SHP77 (cell line): ENCODE measurements at places on chromosomes 11 and 22.
A peak's percentile ranks its signal among the peaks of the same experiment; 100 is the strongest.

- no peak for DNase-seq
Measured at GRCh38 chr11:70694371-70694770, 296.0 kb downstream of the CTTN start.

- DNase-seq: no peak
Measured at GRCh38 chr11:39571081-39571480, 1888.4 kb downstream of the LRRC4C start.

- no peak for DNase-seq
Measured at GRCh38 chr22:44876921-44877320, 124.5 kb downstream of the ARHGAP8 start.

DNA sequence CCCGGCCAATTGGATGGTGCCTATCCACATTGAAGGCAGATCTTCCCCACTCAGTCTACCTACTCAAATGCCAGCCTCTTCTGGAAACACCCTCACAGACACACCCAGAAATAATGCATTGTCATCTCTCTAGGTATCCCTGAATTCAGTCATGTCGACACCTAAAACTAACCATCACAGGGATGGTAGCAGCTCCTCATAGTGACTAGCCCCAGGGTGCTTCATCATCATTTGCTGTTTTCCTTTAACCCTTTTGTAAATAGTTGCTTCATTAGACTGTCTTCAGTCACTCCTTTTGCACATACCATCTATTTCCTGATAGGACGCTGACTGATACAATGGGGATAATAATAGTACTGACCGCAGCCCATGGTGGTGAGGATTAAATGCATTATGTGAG is 18.8 kb upstream of the AMOTL1 start:
- DNase-seq: no peak

DNA sequence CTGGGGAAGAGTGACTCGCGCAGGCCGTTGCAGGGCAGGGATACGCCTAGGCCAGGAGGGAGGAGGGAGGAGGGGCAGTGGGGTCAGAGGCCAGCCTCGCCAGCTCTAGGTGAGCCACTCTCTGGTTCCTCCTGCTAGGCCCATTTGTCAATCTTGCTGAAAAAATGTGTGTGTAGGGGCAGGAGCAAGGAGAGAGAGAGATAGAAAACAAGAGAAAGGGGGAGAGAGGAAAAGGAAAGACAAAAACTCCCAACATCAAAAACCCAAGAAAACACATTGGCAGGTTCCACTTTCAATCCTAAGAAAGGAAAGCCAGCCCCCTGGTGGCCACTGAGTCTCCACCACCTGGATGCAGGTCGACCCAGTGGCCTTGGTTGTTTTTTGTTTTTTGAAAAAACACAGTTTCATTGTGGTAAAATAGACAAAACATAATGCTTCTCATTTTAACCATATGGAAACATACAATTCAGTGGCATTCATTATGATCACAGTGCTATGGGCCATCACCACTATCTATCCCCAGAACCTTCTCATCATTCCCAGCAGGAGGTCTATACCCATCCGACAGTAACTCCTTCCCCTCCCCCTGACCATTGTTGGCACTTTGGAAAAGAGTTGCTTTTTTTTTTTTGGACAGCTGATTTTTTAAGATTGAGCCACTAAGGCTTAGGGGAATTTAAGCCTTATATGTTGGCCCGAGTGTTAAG is 10.9 kb downstream of the OMP start:
- DNase-seq: peak; percentile 57

DNA sequence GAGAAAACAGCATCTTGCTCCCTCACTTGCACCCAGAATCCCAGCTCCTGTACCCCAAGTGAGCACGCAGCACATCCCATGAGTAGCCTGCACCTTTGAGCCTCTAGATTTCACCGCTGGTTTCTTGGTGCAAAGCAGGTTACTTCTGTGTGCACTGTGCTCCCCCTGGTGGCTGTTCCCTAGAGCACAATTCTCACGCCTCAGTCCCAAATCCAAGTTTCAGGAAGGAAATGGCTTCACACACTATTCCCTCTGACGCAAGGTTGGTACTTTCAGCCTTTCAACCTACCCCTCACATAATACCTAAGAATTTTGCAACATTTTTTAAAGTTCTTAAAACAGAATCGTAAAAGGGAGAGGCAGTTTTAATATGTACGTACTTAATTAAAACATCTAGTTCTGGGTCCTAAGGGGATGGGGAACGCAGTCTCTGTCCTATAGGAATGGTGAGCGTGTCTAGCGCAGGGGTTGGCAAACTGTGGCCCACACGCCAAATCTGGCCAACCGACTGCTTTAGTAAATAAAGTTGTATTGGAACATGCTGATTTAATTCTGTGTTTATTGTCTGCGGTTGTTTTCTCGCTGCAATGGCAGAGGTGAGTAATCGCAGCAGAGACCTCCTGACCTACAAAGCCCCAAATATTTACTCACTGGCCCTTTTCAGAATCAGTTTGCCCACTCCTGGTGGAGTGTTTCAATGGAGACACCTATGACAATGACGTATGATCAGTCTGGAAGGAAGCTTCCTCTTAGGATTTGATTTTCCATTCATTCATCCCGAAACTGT is 27.5 kb downstream of the DHCR7 start:
- DNase-seq: peak; percentile 82

DNA sequence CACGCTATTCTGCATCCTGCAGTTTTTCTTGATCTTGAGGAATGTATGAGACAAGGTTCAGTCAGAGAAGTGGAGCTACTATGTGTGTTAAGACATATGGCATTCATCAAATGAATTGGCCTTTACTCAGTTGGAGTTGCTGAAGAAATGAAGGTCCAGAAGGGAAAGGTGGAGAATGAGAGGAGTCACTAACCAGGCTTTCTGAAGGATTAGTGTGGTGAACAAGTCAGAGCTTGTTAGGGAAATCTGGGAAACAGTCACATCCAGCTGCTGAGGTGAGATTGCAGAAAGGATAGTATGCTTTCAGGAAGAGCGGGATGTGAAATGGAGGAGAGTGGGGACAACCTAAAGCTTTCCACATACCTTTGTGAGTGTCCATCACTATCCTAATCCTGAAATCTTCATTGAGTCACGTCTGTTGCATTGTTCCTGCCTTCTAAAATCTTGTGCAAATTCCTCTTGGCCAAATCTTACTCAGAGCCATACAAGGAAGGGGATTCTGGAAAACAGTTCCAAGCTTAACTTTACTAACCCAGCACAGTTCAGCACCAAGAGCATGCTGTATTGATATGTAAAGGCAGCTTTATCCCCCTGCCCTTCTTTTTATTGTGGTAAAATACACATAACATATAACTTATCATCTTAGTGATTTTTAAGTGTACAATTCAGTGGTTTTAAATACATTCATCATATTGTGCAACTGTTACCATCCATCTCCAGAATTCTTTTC is 11.4 kb upstream of the PITPNB start:
- no peak for DNase-seq

GRCh38 chr11:130088217-130088616 is 18.5 kb downstream of the APLP2 start:
- DNase-seq: no peak

GRCh38 chr22:45872659-45873263 is 104.2 kb downstream of the WNT7B start:
- DNase-seq: no peak

GRCh38 chr11:76047231-76047630 is 159.1 kb downstream of the WNT11 start:
- DNase-seq: no peak

DNA sequence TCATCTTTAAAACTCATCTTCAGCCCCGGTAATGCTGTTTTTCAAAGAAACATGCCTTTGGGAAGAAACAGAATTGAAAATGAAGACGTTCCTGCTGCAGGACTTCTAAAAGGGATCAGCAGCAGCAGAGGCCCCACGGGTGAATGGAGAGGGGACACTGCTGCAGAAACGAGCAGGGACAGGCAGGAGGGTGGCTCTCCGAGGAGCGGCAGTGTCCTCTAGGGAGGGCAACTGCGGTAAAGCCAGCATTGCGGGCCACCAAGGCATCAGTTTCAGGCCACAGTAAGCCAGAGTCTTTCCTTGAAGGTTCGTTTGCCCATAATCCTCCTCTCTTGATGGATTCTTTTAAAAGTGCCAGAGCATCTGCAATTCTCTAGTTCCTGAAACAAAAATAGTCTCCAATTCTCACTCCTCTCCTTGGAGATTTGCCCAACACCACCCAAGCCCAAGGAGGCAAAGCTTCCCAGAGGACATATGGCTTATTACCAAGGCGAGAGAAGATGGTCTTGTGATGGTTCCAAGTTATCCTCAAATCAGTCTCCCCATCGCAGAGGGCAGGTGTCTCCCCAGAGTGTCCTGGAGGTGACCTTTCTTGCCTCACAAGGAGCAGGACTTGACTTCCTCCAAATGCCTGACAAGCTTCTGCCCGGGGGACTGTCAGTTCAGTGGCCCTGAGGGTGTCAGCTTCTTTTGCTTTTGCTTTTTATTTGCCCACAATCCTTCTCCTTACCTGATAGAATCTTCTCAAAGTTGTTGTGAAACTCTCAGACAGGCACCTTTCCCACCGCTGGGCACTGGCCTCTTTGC is 341.1 kb upstream of the B3GAT1 start:
- DNase-seq: no peak

- DNase-seq: no peak
Measured at GRCh38 chr11:75591966-75592365, 29.9 kb downstream of the SERPINH1 start.

DNA sequence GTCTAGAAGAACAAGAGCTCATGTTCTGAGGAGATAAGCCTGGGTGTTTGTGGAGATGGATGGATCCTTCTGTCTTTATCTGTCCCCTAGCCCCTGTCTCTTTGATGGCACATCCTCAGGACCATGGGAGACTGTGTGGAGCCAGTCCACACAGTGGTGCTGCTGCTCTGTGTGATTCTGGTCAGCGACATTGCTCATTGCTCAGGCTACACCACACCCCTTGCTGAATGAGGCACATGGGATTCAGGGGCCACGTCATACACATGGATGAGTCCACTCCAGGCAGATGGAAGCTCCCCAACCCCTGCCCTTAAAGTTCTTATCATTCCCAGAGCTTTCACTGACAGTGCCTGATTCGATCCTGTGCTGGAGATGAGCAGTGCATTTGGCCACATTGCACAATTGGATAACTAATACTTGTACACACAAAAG is 222.2 kb downstream of the NAV2 start:
- no peak for DNase-seq

GRCh38 chr11:34632105-34632791 is 11.4 kb downstream of the EHF start:
- no peak for DNase-seq

DNA sequence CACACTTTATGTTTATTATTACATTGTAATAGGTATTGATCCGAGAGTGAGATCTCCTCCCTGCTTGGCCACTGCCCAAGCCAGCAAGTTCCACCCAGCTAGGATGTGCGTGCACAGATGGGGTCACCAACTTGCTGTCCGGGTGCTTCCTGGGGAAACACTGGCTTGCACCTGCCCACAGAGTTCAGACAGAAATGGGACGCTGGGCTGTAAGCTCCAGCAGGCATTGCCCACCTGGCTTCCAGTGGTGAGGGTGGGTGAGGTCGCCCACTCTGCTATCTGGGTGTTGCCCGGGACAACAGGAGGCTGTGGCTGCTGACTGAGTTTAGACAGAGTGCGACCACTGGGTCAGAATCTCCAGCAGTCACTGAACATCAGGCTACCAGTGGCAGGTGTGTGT is 289.8 kb upstream of the ANO3 start:
- DNase-seq: no peak

DNA sequence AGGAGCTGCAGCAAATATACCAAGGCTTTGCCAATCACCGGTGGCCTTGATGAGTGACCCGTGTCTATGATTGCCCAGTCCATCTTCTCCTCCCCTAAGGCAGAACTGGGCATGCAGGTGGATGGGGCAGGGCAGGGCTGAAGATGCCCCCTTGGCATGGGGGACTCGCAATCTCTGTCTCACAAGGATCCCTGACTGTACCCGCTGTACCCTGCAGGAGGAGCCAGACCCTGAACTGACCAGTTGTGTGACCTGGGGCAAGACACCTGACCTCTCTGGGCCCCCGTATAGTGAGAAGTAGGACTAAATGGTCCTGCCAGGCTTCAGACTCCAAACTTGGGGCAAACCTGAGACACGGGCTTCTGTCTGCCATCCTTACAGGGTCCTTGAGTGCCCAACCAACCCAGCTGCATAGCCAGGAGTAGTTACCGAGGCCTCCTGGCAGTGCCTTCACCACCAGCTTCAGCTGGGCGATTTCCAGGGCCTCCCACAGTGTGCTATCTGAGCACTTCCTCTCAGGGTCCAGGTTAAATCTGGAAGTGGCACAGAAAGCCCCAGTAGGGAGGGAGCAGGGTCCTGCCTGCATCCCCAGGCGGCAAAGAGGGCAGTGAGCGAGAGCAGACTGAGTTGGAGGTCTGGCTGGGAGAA is 6.4 kb upstream of the KCNJ11 start:
- DNase-seq: no peak

DNA sequence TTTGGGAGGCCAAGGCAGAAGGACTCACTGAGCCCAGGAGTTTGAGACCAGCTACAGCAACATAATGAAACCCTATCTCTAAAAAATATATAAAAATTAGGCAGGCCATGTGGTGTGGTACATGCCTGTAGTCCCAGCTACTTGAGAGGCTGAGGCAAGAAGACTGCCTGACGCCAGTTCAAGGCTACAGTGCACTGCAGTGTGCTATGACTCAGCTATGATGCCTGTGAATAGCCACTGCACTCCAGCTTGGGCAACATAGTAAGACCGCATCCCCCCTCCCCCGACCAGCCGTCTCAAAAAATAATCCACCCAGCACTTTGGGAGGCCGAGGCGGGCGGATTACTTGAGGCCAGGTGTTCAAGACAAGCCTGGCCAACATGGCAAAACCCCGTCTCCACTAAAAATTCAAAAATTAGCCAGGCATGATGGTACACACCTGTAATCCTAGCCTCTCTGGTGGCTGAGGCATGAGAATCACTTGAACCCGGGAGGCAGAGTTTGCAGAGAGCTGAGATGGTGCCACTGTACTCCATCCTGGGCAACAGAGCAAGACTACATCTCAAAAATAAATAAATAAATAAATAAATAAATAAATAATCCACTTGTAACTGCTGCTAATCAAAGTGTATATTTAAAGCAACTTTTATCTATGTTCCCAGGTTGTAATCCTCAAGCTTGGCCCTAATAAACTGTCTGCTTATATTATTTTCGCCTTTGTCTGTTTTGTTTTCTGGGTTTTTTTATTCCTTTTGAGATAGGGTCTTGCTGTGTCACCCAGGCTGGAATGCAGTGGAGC is 7.8 kb downstream of the HPS5 start:
- DNase-seq: no peak

GRCh38 chr11:77351281-77351886 is 49.9 kb upstream of the GDPD4 start:
- DNase-seq: no peak
